SJCRH30 (cell line): ENCODE measurements at places on chromosomes 6 and 20. TPM values are rescaled to one million over a fixed set of nuclear protein-coding genes. Genes with fewer than 3 reads are reported as not detected.

The HEY2 gene
- total RNA-seq = 0.15 and 0.22 TPM in 2 replicates

DNA sequence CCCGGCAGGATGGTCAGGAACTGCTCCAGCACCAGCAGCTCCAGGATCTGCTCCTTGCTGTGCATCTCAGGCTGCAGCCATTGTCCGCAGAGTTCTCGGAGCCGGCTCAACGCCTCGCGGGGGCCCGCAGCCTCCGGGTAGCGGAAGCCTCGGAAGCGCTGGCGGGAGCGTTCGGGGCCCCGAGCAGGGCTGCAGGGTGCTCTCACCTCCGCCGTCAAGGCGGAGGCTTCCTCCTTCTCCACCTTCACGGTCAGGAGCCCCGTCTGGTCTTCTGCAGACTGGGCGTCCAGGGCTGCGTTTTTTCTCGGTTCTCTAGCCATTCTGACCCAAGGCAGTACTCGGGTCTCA lies 434 bp downstream of the ZKSCAN4 start:
- peak overlapping the region; percentile 81 for H3K4me3 ChIP-seq
- H3K27ac ChIP-seq = no peak overlapping the region; the same call in 1 of the 2 replicates
- H3K4me1 ChIP-seq = no peaks in the 10 kb centered on the region
- H3K27me3 ChIP-seq = no peaks in the 10 kb centered on the region
- H3K36me3 ChIP-seq = no peaks in the 10 kb centered on the region; the same call in none of the 2 replicates
- no peak for DNase-seq

GRCh38 chr20:46631874-46632446 lies 19.3 kb downstream of the SLC13A3 start:
- no peak overlapping the region for H3K27ac ChIP-seq
- no peaks in the 10 kb centered on the region; the same call in 1 of the 2 replicates for H3K27me3 ChIP-seq
- no peak overlapping the region for H3K4me3 ChIP-seq
- DNase-seq = no peak
- H3K36me3 ChIP-seq = no peaks in the 10 kb centered on the region

GRCh38 chr6:156150391-156150790 lies 626.8 kb upstream of the ARID1B start:
- no peaks in the 10 kb centered on the region for H3K4me1 ChIP-seq
- H3K4me3 ChIP-seq = no peak overlapping the region
- no peaks in the 10 kb centered on the region for H3K27me3 ChIP-seq
- H3K36me3 ChIP-seq = no peaks in the 10 kb centered on the region
- DNase-seq = no peak

GRCh38 chr20:9200620-9201019 lies 131.7 kb downstream of the PLCB4 start:
- no peaks in the 10 kb centered on the region for H3K36me3 ChIP-seq
- H3K27ac ChIP-seq = no peak overlapping the region

GRCh38 chr6:75932067-75932466 lies 140.4 kb downstream of the IMPG1 start:
- H3K4me1 ChIP-seq = peaks cover 13% of the 10 kb centered on the region
- peak; percentile 44 for DNase-seq
- H3K36me3 ChIP-seq = no peaks in the 10 kb centered on the region
- no peak overlapping the region for H3K4me3 ChIP-seq
- no peaks in the 10 kb centered on the region for H3K27me3 ChIP-seq
- no peak overlapping the region for H3K27ac ChIP-seq

- no peak overlapping the region for H3K27ac ChIP-seq
- no peak overlapping the region for H3K4me3 ChIP-seq
- no peaks in the 10 kb centered on the region for H3K27me3 ChIP-seq
- no peaks in the 10 kb centered on the region for H3K36me3 ChIP-seq
These were observed 67.5 kb upstream of the GPR6 start for GRCh38 chr6:109910571-109910970.

GRCh38 chr6:160273196-160273595 lies 14.6 kb upstream of the SLC22A2 start:
- H3K27me3 ChIP-seq = peaks cover 28% of the 10 kb centered on the region
- DNase-seq = no peak
- H3K4me1 ChIP-seq = no peaks in the 10 kb centered on the region
- H3K36me3 ChIP-seq = no peaks in the 10 kb centered on the region
- H3K27ac ChIP-seq = no peak overlapping the region

DNA sequence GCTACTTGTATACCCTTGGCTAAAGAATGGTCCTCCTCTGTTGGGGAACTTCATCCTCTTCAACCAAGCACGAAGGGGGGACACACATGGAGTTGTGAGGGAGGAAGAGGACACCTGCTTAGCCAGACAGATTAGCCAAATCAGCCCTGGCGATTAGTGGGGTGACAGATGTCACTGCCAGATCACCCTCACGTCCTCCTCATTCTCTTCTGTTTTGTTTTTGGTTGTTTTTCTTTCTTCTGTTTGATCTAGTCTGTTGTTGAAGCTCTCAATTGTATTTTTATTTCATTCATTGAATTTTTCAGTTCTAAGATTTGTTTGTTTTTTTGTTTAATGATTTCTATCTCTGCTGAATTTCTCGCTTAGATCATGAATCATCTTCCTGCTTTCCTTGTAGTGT lies 27.5 kb upstream of the NKX2-4 start:
- H3K27me3 ChIP-seq = no peaks in the 10 kb centered on the region
- H3K27ac ChIP-seq = no peak overlapping the region
- DNase-seq = no peak
- H3K36me3 ChIP-seq = no peaks in the 10 kb centered on the region
